SW 1271 (cell line): ENCODE measurements at places on chromosomes 5 and 9.

GRCh38 chr5:58185397-58185796 is 274.5 kb downstream of the PLK2 start:
- no peak for DNase-seq

GRCh38 chr5:180718810-180719453 is 20.9 kb downstream of the OR2Y1 start:
- peak; percentile 34 for DNase-seq

- peak; percentile 31 for DNase-seq
Measured at GRCh38 chr9:94084314-94084713, at the start of gene PTPDC1. Gene PTPDC1 (plus strand): TSS chr9:94084464. CDS start chr9:94084531, 67 bp downstream.

GRCh38 chr5:162607879-162608278 is 540.3 kb downstream of the GABRG2 start:
- DNase-seq, result no peak

DNA sequence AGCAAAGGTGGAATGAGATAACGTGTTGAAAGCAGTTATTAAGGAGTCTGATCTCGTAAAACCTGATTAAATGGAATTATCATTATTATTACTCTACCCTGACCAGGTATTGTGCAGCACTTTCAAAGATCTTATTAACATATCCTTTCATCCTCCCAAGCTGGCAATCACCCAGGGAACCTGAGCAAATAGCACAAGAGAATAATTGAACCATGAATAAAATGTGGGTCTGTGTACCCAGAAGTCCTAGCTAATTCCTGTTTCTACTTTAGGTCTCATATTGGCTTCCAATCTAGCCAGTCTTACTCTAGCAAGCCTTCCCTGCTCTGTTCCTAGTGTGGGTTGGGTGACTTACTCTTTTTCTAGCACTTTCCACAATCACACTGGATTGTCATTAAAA is 162.2 kb upstream of the STK32A start:
- DNase-seq, result no peak

DNA sequence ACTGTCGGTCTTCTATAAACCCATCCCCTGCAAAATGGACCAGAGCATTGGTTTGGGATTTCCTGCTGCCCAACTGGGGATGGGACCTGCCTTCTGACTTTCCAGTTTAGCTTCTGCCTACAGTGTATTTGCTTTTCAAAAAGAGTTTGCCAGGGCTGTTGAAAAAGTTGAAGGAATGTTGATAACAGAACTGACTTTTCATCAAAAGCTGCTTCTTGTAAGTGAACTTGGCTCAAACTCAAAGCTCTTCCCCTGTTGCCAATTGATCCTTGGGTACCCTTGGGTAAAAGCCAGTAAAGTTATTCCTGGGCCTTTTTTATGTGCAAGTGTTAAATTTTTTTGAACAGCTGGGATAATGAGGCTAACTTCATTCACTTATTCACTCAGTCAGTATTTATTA is 142.9 kb upstream of the SLC30A5 start:
- DNase-seq, result no peak

GRCh38 chr5:181243018-181243563 is 615 bp downstream of the RACK1 start:
- no peak for DNase-seq

- DNase-seq, result no peak
Measured at GRCh38 chr5:73999297-73999696, 373.3 kb downstream of the ARHGEF28 start.

- no peak for DNase-seq
Measured at GRCh38 chr9:23492126-23493002, 333.7 kb downstream of the ELAVL2 start.

DNA sequence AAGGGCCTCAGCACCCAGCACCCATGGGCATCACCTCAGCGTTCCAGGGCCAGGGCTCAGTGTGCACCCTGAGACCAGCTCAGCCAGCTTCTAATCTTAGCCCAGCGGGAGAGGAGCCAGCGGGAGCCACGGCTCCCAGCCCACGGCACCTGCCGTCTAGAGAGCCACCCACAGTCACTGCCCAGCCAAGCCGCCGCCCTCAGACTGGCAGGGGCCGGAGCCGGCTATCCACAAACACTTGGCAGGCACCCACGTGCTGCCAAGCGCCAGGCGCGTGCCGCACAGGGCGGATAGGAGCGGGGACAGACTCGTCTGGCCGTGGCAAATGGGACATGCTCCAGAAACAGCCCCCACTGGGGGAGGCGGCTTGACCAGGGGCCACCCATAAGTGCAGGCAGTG is 18.6 kb downstream of the BRD3 start:
- DNase-seq, result no peak

- no peak for DNase-seq
Measured at GRCh38 chr9:125739436-125739835, 7.7 kb upstream of the PBX3 start.

DNA sequence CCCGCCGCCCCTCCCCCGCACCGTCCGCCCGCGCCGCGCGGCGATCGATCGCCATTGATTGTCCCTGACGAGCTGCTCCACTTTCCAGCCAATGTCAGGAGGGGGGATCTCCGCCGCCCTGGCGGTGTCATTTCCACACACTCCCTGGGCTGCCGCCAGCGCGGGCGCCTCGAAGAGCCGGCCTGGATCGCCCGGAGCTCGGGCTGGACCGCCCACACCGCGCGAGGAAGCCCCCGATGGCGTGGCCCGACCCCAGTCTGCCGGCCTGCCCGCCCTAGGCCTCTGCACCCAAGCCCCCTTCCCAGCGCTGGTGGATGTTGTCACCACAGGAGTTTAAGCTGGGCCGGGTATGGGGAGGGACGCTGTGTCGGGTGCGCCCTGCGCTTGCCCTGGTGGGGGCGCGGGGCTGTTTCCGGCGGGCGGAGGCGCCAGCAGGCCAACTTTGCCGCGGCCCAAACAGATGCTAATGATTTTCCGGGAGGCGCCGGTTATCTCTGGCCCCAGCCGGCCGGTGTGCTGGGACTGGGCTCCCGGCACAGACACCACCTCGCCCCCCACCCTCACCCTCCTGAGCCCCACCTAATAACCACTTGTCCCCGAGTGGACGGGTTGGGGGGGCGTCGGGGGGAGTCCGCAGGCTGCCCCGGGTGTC is 10.6 kb upstream of the CXXC5 start:
- DNase-seq, result no peak

- no peak for DNase-seq
Measured at GRCh38 chr5:142420561-142421227, 95.9 kb upstream of the SPRY4 start.

- no peak for DNase-seq
Measured at GRCh38 chr5:153400931-153401330, 89.5 kb upstream of the GRIA1 start.

- no peak for DNase-seq
Measured at GRCh38 chr9:116267021-116267420, 113.4 kb downstream of the PAPPA start.

- DNase-seq, result no peak
Measured at GRCh38 chr9:18739641-18740318, 265.8 kb downstream of the ADAMTSL1 start.

- no peak for DNase-seq
Measured at GRCh38 chr9:14344941-14345353, 31.0 kb upstream of the NFIB start.

GRCh38 chr5:77015938-77016569 is 14.2 kb upstream of the AGGF1 start:
- no peak for DNase-seq

DNA sequence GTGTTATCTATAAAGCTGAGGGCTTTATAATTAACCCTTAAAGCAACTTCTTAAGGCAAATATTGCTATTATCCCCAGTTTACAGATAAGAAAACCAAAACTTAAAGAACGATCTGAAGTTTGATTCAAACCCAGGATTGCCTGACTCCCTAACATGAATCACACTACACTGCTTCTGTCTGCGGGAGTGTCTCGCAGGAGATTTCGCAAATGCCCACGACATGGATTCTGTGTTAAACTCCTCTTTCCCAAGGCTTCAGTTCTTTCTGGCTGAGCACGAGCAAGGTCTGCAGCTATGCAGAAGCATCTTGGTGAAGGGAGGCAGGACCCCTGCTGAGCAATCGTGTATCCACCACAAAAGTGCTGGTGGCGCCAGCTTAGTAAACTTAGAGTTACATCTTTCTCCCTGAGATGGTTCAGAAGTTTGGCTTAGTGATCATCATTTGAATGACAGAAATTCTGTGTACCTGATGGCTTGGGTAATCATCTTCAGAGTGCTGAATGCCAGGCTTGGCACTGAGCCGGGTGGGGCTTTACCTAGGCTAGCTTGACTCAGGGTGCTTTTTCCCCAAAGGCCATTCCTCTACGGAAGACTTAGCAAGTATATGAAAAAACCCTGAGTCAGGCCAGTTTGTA is 81.4 kb upstream of the PIK3R1 start:
- DNase-seq, result no peak

DNA sequence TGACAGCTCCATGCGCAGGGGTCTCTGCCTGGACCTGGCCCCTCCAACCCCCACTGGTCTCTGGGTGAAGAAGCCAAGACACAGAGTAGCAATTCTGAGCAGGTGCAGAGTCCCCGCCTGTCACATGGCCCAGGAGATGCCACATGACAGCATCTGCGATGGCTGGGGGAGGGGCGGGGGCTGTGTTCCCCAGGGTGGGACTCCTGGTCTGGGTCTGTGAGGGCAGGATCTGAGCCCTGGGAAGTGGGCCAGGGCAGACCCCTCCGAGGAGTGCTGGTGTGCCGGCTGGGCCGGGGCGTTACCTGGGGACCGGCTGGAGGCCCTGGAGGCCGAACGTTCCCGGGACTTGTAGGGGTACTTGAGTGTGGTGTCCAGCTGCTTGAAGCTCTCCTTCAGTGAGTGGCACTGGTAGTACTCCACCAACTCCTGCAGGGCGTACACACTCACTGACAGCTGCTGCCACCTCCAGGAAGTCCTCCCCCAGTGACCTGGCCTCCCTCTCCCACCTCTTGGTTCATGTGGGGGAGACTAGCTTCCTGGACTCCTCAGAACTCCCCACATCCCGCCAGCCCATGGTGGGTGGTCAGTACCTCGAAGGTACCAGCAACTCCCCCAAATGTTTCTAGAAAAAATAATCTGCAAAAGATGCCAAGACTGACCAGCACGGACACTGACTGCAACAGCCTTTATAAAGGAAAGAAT is 32.1 kb upstream of the SARDH start:
- DNase-seq, result no peak

GRCh38 chr9:81826517-81826906 is 101.7 kb upstream of the SPATA31D4 start:
- DNase-seq, result no peak

DNA sequence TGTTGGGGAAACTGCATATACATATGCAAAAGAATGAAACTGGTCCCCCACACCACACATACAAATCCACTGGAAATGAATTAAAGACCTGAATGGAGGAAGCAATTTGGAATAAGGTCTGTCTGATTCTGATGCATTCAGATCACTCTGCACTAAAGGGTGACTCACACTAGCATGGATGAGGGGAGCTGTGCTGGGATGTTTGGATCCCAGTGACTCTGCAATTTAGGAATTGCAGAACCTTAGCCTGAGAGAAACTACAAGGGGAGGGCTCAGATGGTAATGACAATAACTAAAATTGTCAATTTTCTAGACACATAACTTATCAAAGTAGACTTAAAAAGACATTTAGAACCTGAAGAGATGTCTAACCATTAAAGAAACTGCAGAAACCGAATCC is 312.0 kb downstream of the CDK5RAP2 start:
- no peak for DNase-seq

DNA sequence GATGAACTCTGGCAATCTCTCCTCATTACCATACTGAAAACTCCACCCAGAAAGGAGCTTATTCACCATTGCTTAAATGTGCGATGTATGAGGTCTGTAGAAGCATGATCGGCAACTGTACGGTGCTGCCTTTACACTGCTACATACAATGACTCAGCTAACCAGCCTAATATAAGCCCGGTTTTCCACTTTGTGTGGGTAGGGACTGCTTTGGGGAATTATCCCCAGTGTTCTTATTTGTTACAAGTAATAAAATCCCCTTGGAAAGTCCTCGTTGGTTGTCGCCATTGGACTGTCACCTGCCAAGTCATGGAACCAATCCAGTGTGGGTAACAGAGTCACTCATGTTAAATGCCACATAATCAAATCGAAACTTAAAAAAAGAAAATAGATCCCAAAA is 23.5 kb upstream of the TENT2 start:
- no peak for DNase-seq
